Hippocampal formation (tissue), 2 donors: ENCODE measurements at places on chromosomes 6 and 20.

GRCh38 chr6:37109714-37110499 is 60.0 kb upstream of the PIM1 start:
- DNase-seq: no peak

- no peak for DNase-seq
These were observed 149.4 kb upstream of the NOX3 start for GRCh38 chr6:155604991-155605390.

DNA sequence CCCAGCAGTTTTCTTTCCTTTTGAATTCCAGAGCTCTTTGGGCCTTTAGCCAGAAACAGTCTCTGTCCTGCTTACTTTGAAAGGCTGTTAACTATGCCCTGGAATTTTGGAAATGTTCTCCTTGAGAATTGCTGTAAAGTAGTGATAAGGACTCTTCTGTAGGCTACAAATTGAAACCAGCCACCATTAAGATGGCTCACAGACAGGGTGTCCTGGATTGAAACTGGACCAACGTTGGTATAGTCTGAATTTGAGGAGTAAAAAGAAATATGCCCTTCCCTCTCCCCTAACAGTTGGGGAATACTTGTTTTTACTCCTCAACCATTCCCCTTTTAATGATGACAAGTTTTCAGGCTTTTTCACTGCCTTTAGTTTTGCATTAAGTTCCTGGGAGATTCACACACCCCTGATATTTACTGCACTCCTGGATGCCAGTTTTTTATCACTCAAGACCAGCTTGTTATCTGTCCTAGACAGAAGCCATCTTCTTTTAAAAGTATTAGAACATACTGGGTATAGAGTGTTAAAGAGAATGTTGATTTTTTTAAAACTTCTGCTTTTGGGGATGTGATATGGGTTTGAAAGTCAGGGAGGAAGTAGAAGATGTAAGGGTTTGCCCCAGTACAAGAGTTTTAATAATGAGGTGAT is 21.9 kb downstream of the TOP1 start:
- DNase-seq: no peak

DNA sequence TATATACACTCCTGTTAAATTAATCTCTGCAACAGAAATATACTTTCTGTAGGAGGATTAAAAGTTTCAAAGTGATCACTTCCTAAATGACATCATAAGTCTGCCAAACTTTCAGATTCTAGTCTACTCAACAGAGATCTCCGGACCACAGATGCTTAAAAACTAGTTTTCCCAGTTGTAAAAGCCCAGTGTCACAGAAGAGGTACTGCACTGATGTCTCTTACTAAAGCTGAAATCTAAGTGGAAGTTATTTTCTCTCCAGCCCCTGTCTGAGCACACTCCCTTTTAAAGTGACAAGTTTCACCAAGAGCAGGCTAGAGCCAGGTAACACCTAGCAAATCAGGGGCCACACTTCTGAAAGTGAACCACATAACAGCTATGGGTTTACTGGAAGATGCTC is 71.6 kb upstream of the DST start:
- no peak for DNase-seq

DNA sequence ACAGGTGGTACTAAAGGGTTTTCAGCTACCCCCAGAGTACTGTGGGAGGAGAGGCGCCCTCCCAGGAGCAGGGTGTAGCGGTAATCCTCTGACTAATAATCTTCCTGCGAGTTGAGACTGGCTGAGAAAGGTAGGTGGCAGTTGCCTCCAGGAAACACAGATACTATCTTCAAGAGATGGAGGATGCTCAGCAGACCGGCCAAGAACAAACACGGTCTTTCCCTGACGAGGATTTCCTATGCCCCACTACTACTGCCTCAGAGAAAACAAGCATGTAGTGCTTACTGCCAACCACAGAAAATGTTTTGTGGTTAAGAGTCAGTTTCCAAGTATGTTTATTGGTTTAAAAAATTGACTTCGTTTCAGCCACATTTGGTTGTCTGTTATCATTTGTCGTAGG is 26.8 kb downstream of the C6orf89 start:
- no peak for DNase-seq

DNA sequence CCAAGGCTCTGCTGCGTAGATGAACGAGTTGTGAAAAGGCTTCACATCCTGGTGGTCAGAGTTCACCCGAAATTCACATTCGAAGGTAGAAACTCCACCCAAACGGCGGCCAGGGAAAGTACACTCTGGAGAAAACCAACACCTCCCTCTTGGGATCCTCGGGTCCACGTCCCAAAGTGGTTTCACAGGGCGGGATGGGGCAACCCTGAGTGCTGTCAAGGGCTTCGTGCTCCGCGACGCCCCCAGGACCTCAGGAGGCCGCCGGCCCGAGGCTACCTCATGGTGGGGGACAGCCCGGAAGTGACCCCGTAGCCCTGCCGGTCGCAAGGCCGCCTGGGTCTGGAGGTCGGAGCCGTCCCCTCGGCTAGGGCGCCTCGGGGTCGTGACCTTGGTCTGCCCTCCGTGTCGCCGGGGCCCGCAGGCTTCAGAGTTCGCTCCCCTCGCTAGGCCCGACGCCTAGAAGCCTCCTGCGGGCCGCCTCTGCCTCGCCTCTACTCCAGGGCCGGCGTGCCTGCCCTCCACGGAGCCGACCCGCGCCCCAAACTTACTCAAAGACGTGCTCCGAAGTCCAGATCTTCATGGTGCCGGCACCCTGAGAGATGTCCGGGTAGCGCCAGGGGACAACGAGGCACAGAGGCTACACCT is at the start of gene PRELID3B:
Gene PRELID3B, minus strand, starts transcription at position 636 of the 645 bp plus-strand sequence. Its CDS starts 56 bp downstream, at position 580.
- DNase-seq: no peak

- DNase-seq: no peak
These were observed 469.7 kb downstream of the CDKAL1 start for GRCh38 chr6:21003780-21004541.

DNA sequence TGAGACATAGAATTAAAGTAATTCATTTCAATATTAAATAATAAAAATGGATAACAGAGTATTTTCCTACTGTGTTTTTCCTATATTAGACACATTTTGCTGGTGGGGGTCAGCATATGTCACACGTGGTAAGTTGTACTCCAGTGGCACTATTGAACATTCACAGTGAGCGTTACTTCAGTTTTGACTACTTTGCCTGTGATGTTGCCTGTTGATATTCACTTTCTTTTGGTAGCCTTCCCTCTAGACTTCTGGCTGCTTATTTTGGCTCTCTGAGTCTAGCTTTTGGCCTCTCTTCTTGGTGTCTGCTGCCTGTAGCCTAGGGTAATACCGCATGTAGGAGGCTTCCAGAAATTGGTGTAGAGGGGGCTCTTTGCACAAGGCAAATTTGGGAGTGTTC is 64.4 kb upstream of the TFB1M start:
- DNase-seq: no peak

- DNase-seq: no peak
These were observed 569.1 kb upstream of the ID4 start for GRCh38 chr6:19268117-19268516.

GRCh38 chr6:109760208-109760607 is 69.1 kb downstream of the FIG4 start:
- DNase-seq: no peak

GRCh38 chr6:81787313-81788068 is 35.0 kb upstream of the TENT5A start:
- DNase-seq: no peak

DNA sequence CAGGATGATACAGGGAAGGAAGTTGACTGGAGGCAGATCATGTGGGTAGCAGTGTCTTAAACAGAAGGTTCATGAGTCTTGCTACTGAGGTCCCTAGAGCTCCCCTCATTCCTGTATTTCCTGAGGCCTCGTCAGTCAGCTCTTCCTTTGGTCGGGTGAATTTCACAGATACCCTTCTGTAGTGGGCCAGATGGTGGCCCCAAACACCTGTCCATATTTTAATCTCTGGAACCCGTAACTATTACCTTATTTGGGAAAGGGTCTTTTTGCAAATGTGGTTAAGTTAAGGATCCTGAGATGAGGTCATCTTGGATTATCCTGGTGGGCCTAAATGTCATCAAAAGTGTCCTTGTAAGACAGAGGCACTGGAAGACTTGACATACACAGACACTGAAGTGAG is 9.6 kb downstream of the KCNS1 start:
- DNase-seq: no peak

- no peak for DNase-seq
These were observed 56.5 kb downstream of the DLL1 start for GRCh38 chr6:170234419-170234818.

DNA sequence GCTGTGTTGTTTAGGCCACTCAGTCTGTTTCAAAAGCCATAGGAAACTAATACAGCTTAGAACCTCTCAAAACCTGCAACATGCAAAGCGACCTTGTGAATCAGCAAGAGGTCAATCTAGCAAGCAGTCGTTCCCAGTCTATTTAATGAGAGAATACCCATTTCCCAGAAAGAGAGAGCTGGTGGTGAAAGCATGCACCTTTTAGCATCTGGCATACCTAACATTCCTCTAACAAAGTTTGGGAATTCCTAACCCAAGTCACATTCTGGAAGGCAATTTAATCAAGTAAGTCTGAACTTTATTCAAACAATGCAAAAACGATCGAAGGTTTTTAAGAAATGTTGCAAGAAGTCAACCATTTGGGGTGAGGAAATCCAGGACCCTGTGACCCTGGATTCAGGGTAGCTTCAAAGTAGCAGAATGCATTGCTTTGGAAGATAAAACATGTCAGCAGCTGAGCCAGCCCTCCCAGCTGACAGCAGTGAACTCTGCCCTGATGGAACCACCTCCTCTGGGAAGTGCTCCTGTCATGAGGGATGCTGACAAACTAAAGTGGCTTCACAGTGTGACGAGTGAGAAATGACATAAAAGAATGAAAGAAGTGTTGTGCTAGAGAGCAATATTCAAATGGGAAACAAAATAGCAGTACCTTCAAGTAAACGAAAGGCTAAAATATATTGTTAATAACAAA is 104.8 kb downstream of the GMDS start:
- no peak for DNase-seq

DNA sequence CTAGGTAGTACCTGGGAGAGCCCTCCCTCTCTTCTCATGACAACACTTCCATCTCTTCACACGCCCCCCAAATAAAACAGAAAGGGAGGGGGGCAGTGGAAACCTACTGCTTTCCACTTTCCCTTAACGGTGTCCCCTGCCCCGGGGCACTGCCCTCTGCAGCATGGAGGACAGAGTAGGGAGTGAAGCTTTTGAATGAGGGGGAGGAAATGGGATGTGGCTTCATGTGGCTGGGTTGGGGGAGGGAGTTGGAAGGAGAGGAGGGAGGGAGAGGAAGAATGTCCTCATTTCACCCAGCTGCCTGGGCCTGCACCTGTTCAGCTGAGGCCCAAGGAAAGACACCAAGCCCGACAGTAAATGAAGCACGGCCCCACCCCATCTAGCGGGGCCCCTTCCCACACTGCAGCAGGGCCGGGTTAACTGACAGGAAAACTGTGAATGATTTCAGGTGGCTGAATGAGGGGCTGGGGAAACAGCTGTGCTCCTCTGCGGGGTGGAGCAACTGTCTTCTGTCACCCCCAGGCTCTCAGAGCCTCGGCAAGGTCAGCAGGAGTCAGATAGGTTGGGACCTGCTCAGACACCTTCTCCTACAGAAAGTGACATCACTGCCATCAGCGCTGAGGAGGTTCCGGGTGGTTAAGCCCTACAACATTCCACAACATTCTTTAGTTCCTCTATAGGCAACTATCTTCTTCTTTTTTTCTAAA is 40.0 kb upstream of the TAF8 start:
- no peak for DNase-seq

GRCh38 chr6:4301871-4302270 is 166.5 kb upstream of the ECI2 start:
- no peak for DNase-seq

GRCh38 chr6:44386929-44387345 is 569 bp upstream of the CDC5L start:
- no peak for DNase-seq

- no peak for DNase-seq
These were observed 111.6 kb downstream of the SNX5 start for GRCh38 chr20:17856837-17857605.

- DNase-seq: no peak
These were observed 398.9 kb downstream of the KIF16B start for GRCh38 chr20:16174311-16174710.

GRCh38 chr6:101655109-101655508 is 261.6 kb downstream of the GRIK2 start:
- no peak for DNase-seq

GRCh38 chr20:48541581-48542071 is 286.2 kb downstream of the PREX1 start:
- DNase-seq: no peak

DNA sequence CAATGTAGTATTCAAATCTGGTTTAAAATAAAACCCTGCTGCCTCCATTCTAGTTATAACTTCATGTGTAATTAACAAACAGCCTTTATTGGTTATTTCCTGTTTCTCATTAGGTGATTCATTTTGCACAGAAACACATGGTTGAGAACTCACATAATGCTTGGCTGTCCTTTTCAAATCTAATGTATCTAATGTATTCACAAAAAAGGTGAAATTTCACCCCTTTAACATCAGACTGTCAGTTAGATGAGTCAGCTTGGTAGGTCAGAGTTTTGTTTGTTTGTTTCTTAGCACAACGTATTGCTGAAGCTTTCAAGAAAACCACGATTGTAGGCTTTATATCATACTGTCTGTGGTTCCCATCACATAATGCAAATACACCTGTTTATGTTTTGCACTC is 78.7 kb upstream of the TMEM30A start:
- DNase-seq: no peak

- no peak for DNase-seq
These were observed 216.2 kb downstream of the UST start for GRCh38 chr6:148962854-148963515.

- no peak for DNase-seq
These were observed 215.0 kb downstream of the ARID1B start for GRCh38 chr6:156992020-156992804.

DNA sequence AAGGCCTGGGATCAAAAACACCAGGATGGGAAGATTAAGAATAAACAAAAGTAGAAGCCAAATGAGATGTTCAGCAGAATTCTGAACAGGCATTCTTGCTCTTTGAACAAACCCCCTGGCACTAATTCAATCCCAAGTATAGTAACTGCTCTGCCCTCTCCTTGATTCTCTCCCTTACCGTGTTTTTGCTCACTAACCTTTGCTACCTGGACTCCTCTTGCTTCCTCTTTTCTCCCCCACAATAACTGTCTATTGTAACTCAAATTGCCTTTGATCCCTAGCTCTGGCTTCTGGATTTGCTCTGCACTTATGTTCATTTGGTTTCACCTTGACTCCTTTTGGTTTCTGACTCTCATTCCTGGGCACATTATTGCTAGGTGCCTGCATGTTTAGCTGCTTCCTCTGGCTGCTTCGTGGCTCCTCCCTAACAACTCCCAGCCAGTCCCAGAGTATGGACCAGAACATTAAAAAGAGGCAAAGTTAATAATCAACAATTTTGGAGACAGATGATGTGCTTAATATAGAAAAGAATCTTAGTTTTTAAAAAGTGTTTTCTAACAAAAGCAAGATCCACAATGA is 65.4 kb upstream of the PHIP start:
- no peak for DNase-seq

GRCh38 chr20:61964675-61965605 is 100.7 kb downstream of the TAF4 start:
- no peak for DNase-seq

DNA sequence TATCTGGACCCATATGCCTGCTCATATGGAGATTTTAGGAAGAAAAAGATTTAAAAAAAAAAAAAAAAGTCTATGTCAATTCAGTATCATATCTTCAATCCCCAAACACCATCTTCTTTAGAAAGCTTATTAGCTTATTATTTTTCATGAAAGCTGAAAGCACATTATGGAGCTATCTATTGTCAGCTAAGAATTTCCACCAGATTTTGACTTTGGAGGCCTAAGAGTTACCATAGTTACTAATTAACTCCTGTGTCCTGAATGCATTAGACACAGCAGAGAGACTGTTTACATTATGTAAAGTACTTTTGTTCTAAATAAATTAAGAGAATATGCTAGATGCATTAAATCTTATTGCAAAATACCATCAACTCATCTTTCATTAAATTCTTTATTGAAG is 255.5 kb upstream of the NRSN1 start:
- no peak for DNase-seq
